Adipose tissue (tissue), 3 donors: ENCODE measurements at places on chromosomes 2 and 18. TPM values are rescaled to one million over a fixed set of nuclear protein-coding genes. Genes with fewer than 3 reads are reported as not detected.

GKN1 gene
- 105 TPM for polyA plus RNA-seq

HOXD12 gene
- not detected for polyA plus RNA-seq

DSG1 gene
- 0.01 TPM for polyA plus RNA-seq

SCTR gene
- polyA plus RNA-seq = not detected

AQP4 gene
- 0.52 TPM for polyA plus RNA-seq

MTX2 gene
- 27.0 TPM for polyA plus RNA-seq

LAMA1 gene
- polyA plus RNA-seq = 0.34 TPM

MATN3 gene
- 1.1 TPM for polyA plus RNA-seq

MFSD6 gene
- 10.4 TPM for polyA plus RNA-seq

PARD3B gene
- polyA plus RNA-seq = 2.0 TPM

NCKAP5 gene
- polyA plus RNA-seq = 0.30 TPM

SERPINB11 gene
- polyA plus RNA-seq = not detected

ATP9B gene
- polyA plus RNA-seq = 7.3 TPM

IL37 gene
- not detected for polyA plus RNA-seq

ACMSD gene
- not detected for polyA plus RNA-seq

SOWAHC gene
- 1.8 TPM for polyA plus RNA-seq

BMP10 gene
- 0.45 TPM for polyA plus RNA-seq

CFC1 gene
- polyA plus RNA-seq = 18.0 TPM

ACVR1 gene
- 11.6 TPM for polyA plus RNA-seq

NDUFS1 gene
- polyA plus RNA-seq = 19.8 TPM

NMUR1 gene
- polyA plus RNA-seq = 1.8 TPM

DCDC2C gene
- polyA plus RNA-seq = not detected

VSNL1 gene
- 1.9 TPM for polyA plus RNA-seq

EMILIN2 gene
- polyA plus RNA-seq = 2.9 TPM

RNU2-63P gene
- polyA plus RNA-seq = not detected

SH3RF3 gene
- 5.4 TPM for polyA plus RNA-seq

VIT gene
- 10.2 TPM for polyA plus RNA-seq

PDE1A gene
- polyA plus RNA-seq = 4.9 TPM

LINC00305 gene
- not detected for polyA plus RNA-seq

C2orf74 gene
- 15.2 TPM for polyA plus RNA-seq

ARHGEF33 gene
- 0.14 TPM for polyA plus RNA-seq

MTCL1 gene
- 2.5 TPM for polyA plus RNA-seq
